IMR-90 (cell line): ENCODE measurements at places on chromosomes 3 and 15.

- no peaks in the 10 kb centered on the region for H3K36me3 ChIP-seq
- no peak overlapping the region for H3K4me3 ChIP-seq
- no peak overlapping the region for H3K27ac ChIP-seq
- H3K27me3 ChIP-seq: no peaks in the 10 kb centered on the region
- DNase-seq: peak; percentile 45
Measured at GRCh38 chr3:36954452-36955134, 9.7 kb upstream of the TRANK1 start.

DNA sequence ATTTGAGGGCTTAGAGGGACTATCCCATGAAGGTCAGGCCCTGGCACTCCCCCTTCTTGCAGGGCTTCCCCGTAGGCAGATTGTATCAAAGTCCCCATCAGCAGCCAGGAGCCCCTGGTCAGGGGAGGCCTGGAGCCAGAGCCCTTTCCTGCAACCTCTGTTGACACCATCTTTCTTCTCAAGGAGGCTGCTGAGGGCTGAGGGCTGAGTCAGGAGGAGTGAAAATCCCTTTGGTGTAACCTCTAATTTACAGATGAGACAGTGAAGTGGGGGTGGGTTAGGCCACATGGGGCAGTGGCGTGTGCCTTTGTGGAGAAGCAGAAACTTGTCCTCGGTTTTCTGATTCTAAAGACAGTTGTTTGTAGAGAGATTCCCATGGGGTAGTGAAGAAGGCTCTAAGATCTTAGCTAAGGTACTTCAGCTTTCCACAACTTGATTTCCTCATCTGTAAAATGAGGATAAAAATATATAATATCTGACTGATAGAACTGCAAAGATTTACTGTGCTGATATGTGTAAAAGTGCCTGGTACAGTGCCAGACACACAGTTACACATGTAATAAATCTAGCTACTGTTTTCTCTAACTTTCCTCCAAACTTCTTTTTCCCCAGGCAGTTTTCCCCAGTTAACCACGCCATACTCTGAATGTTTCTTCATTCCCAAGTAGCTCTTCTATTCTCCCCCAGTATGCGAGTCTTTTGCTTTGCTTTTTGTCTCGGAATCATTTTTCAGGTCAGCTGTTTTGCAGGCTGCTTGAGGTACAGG is 249.4 kb upstream of the TPM1 start:
- H3K4me1 ChIP-seq: no peaks in the 10 kb centered on the region
- no peak overlapping the region for H3K27ac ChIP-seq
- no peak overlapping the region for H3K4me3 ChIP-seq
- H3K36me3 ChIP-seq: peaks cover 5% of the 10 kb centered on the region

- no peaks in the 10 kb centered on the region for H3K36me3 ChIP-seq
- H3K4me3 ChIP-seq: no peak overlapping the region
- DNase-seq: peak; percentile 18
- no peak overlapping the region for H3K27ac ChIP-seq
- H3K27me3 ChIP-seq: no peaks in the 10 kb centered on the region
- H3K4me1 ChIP-seq: no peaks in the 10 kb centered on the region
Measured at GRCh38 chr3:160685144-160685766, 8.3 kb downstream of the ARL14 start.

DNA sequence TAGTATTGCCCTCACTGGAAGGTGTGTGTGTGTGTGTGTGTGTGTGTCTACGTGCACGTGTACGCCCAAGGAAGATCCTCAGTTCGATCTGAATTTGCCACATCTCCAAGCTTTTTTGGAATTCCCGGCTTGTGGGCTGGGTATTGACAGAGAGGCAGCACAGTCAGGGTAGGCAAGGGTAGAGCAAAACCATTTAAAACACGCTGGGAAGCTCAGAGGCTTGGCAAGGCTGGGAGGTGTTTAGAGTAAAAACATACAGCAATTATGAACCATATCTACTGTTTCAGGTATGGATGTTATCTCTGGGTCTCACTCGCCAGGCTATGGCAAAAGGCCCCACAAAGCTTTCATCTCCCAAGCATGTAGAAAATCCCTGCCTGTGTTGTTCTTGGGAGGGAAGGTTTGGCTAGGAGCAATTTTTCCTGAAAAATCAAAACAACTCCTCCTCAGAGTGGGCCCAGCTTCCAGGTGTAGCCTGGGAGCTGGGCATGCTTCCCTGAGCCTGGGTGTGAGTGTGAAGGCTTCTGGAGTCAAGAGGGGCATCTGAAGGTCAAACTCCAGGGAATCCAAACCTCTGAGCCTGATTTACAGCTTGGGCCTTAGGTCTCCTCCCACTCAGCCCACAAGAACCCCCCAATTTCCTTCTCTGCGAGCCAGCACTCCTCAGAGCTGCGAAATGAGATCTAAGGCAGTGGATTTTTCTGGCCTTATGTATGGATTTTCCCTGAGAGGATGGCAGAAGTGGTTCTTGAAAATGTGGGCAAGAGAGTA is 244.8 kb upstream of the TPRG1 start:
- no peak overlapping the region for H3K27ac ChIP-seq
- DNase-seq: peak; percentile 8
- no peaks in the 10 kb centered on the region for H3K36me3 ChIP-seq
- H3K27me3 ChIP-seq: no peaks in the 10 kb centered on the region
- no peak overlapping the region for H3K4me3 ChIP-seq
- peaks cover 3% of the 10 kb centered on the region; the same call in 1 of the 2 replicates for H3K4me1 ChIP-seq

GRCh38 chr3:143450632-143451031 is 331.1 kb downstream of the CHST2 start:
- H3K4me3 ChIP-seq: no peak overlapping the region
- no peak overlapping the region for H3K27ac ChIP-seq
- H3K36me3 ChIP-seq: no peaks in the 10 kb centered on the region
